ENCODE measurements at places on chromosomes 3 and 15.

DNA sequence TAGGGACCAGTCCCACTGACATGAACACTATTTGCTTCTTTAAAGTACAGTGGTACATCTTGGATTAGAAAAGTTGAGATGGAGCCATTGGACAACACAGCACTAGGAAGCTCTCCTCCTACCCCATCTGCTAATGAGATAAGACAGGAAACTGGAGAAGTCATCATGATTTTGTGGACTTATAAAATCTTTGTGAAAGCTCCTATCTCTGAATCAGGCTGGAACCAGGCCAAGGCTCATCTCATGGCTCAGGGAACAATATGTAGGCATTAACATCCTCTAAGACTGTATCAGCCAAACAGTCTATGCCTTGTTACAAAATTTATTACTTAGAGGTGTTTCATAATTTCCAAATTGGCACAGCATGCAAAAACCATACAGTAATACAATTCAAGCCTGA, 84.1 kb downstream of the BOC start:
- DNase-seq: no peak

DNA sequence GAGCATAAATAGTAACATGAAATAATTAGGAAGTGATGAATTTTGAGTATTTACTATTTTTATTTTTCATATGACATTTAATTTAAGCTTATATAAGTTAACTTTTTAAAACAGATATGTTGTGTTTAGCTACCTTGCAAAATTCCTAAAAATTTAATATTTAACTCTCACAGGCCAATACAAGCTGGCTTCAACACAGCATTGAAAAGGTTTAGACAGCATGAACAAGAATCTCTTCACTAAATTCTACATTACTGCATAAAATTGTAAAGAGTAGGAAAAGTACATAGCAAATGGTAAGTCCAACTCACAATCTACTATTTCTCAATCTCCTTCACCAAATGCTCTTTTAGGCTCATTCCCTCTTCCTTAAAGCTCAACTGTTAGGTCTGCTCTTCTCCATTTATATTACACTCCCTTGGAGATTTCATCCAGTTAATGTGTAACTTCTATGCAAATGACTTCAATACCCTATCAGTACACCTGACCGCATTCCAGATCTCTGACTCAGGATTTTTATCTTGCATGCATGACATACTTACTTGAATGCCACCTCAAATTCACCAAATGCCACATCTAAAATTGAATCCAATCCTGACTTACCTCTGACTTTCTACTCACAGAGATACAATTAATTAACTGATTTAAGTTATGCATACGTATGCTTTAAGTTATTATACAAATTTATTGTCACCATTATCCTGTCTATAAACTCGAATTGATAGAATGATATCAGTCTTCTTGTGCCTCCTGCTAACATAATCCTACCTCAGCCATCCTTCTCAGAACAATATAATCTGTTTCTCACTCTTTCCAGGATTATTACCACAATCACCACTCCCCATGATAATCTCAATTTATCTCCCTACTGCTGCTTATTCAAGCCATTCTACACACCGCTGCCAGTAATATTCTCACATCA, 127.0 kb downstream of the STAG1 start:
- no peak for DNase-seq

DNA sequence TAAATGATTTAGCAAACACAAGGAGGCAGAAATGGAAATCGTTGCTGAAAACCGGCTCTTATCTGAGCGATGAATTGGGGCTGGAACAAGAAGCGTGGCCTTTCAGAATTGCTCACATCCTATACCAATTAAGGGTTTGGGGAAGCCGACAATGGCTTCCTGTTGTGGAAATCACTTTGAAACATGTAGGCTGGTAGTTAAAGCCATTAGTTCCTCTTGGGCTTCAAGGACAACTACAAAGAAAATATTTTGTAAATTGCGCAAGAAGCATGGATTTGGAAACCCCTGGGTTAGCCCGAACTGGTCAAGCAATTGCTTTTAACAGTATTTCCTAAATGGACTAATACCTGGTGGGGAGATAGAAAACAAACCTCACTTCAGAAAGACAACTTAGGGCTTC, 182.4 kb downstream of the ADAMTS9 start:
- DNase-seq: no peak

DNA sequence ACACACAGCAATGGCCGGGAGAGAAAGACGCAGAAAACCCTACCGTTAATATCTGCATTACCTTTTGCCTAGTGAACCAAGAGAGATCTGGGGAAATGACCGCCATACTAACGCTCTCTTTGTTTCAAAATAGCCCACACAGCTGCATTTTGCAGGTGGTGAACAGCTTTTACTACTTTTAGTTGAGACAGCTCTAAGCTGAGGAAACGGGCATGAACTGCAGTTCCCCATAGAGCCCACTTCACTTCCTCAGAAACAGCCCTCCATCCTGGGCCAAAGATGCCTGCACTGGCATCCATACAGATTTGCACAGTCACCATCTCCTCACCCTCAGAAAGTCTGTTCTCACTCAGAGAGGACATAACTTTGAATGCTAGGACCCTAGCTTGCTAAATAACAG, 45.0 kb downstream of the ZNF860 start:
- no peak for DNase-seq

DNA sequence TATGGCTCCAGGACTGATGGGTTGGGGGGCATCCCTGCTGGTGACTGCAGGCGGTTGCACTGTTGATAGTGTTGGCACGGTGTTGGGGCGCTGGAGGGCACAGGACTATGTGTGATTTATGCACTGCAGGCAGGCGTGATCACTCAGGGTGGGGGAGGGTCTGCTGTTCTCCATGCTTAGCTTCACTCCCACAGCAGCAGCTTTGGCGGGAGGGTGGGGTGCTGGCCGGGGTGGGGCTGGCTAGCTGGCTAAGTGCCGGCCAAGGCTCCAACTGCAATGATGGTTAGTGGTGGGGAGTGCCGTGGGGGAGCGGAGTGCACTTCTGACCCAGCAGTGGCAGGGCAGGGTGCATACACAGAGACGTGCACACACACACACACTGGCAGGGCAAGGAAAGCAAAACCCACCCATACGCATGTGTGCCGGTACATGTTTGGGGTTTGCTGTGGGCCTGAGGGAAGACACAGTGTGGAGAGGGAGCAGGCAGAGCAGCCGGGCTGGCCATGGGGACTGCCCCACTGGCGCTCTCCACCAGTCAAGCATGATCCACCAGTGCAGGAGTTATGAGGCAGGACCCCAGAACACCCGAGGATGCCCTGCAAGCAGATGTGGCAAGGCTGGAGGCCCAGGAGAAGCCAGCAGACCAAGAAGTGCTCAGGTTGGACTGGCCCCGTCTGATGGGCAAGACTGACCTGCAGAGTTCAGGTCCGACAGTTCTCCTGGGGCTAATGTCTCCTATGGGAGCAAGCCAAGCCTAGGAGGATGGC, 16.5 kb upstream of the FGF7 start:
- DNase-seq: no peak

DNA sequence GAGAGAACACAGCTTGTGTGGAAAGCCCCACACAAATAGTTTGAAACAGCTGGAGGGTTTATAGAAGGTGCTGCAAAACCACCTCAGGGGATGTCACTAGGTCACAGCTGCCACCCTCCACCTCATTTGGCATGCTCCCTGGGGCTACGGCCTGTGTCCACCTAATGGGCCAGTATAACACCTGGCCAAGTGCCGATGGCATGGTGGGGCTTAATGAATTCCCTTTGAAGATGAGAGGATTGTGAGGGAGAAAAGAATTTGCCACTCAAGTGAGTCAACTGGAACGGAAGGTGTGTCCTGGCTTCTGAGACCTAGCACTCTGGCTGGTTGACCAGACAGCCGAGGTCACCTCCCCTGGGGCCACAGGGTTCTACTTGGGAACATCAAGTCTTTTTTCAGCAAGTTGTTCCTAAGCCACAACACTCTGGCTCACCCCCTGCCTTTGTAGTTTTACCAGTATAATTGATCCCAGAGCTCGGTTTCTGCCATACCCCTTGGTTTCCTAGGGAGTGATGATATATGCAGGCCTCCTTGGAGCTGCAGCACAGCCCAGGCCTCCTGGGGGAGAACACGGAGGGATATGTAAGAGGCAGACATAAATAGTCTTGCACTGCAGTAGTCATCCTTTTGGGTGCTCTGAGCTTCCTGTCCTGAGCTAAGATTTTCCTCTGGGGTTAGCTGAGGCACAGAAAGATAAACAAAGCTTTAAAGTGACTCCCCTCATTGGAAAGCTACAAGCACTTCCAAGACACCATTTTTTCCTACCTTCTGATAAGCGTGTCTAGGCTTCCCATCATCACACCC, 178.2 kb upstream of the LPP start:
- no peak for DNase-seq

GRCh38 chr15:64651601-64652191, 123.7 kb downstream of the RBPMS2 start:
- DNase-seq: no peak

DNA sequence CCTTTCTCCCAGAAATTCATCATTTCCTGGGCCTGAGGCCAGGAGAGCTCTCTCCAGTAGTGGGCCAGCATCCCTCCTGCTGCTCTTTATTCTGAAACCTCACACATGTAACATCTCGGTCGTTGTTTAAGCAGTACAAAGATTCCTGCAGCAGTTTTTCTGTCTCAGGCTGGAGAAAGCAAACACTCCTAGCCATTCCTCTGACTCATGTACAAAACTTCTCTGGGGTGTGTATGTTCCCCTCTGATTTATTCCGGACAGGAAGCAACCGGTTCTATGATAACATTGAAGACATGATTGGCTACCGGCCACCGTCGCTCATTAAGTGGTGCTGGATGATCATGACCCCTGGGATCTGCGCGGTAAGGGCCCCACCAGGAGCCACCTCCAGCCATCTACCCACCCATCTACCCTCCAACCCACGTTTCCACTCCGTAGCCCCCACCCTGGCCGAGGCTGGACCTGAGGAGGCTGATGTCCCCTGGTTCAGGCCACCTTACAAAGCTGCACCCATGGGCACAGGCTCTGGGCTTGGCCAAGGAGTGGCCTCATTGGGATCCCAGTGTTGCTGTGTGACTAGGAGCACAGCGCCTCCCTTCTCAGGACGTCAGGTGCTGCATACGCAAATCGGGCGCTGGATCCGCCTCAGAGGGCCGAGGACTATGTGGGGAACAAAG, 58.6 kb upstream of the SLC6A1 start:
- DNase-seq: no peak

DNA sequence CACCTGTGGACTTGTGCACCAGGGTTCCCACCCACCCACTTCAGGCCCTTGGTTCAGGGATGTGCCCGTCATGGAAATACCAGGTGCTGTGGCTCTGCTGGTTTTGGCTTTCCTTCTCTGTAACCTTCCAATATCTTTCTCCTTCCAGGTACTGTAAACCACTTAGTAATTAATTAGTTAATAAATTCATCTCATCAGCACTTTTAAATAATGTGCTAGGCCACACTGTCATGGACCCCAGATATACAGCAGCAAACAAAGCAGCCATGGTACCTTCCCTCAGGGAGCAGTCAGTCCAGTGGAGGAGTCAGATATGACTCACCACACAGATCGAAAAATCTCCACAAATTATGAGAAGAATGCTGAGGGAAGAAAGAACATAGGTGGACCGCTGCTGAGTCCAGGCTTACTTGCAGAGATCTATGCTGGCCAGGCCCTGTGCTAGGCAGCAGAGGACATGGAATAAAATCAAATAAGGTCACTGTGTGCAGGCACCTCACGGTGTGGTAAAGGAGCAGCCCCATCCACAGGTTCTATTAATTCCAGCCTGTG, 6.8 kb upstream of the GATA2 start:
- no peak for DNase-seq

- DNase-seq: no peak
These were observed 1.1 kb downstream of the TMEM158 start for GRCh38 chr3:45224824-45225464.

DNA sequence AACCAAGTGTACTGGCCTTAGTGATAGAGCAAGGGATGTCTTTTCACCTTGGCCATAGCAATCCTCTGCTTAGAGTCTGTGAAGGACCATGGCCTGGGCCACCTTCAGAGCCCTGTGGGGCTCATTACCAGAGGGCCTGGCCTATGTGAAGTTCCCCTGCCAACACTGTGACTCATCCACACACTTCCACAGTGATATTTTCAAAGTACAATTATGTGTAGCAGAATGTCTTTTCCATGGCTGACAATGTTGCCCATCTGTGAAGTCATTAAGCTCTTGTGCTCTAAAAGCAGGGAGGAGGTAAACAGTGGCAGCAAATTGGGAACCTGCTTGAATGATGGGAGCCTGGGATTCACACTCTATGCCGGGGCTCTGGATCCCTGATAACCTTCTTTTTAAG, 12.2 kb upstream of the CACNA1D start:
- no peak for DNase-seq

DNA sequence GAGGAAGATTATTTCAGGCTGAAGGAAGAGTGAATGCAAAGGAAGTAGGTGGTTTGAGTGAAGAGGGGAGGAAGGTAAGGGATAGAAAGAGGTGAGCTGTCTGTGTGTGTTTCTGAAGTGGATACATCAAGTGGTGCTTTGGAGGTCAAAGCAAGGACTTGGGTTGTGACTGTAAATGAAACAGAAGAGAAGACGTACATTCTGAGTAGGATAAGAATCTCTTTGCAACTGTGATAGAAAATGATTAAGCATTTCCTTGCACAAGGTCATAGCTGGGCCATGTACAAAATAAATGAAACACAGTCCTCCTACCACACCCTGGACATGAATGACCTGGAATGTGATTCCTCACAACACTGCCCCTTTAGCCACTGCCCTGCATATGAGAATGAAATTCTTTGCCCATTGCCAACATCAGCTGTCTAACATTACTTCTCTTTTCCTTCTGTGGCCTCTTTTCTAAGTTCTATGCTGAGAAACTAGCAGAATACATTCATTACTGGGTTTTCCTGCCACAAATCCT, 28.3 kb upstream of the MINDY4B start:
- DNase-seq: no peak

DNA sequence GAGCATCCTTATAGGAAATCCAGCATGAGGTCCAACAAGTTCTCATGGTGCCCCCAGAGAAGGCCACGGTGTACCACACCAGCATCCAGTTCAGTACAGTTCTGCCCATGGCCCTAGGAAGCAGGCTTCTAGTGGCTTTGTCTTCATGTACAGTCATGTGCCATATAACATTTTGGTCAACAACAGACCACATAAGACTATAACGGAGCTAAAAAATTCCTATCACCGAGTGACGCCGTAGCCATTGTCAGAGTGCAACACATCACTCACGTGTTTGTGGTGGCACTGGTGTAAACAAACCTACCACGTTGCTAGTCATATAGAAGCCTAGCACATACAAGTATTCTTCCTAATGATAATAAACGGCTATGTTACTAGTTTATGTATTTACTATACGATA, 209.0 kb downstream of the ARRDC4 start:
- DNase-seq: no peak

- no peak for DNase-seq
These were observed 63.5 kb downstream of the FNDC3B start for GRCh38 chr3:172102883-172103310.

GRCh38 chr3:12444582-12445471, 39.5 kb upstream of the TSEN2 start:
- no peak for DNase-seq

DNA sequence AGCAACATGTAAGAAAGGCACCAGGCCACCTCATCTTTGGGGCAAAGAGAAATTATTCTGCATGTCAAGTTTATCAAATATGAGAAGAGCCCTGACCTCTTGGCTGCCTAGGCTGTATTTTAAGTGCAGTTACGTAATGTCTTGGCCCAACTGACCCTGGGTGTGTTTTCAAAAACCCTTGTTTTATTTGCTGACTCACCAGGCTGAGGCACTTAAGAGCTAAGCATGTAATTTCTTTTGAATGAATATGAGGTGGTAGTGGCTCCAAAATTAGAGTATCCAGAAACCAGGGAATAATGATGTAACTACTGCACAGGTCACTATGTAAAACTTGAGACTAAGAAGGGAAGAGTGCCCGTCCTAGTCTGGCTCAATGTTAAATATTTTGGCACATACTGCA, 24.3 kb downstream of the PGPEP1L start:
- no peak for DNase-seq
